ENCODE measurements at places on chromosomes 11 and 22.
A peak's percentile ranks its signal among the peaks of the same experiment; 100 is the strongest.

GRCh38 chr11:60116996-60117790 lies 28.7 kb downstream of the MS4A2 start:
- DNase-seq: no peak

GRCh38 chr11:113204280-113204679 lies 110.1 kb upstream of the TTC12 start:
- no peak for DNase-seq

DNA sequence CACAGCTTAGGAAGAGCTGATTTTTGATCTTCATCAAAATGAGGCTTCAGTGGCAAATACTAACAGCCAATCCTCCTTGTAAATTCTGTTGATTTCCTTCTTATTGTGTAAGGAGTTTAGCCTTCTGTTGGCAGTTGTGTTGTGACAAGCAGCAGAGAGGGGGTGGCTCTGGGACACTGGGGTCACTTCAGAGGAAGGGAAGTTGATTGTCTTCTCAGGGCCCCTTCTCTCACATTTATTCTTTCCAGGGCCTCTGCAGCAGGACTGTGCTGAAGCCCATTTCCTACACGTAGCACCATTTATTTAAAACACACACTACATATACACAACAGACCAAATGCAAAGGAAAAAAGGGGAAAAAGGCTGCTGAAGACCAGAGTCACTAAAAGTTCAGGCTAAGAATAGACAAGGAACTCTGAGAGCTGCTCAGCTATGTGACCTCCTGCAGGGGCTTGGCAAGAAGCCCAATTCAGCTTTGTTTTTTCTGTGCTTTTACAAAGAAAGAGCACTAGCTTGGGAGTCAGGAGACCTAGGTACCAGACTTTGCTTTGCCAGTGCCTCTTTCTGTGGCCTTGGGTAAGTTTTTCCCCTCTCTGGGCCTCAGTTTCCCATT lies 28.3 kb upstream of the UPB1 start:
- DNase-seq: no peak

- DNase-seq: no peak
Measured at GRCh38 chr11:110311783-110312579, 15.6 kb upstream of the RDX start.

GRCh38 chr11:115580927-115581680 lies 76.9 kb upstream of the CADM1 start:
- DNase-seq: no peak

- DNase-seq: no peak
Measured at GRCh38 chr11:119108857-119109221, 1.7 kb downstream of the C2CD2L start.

DNA sequence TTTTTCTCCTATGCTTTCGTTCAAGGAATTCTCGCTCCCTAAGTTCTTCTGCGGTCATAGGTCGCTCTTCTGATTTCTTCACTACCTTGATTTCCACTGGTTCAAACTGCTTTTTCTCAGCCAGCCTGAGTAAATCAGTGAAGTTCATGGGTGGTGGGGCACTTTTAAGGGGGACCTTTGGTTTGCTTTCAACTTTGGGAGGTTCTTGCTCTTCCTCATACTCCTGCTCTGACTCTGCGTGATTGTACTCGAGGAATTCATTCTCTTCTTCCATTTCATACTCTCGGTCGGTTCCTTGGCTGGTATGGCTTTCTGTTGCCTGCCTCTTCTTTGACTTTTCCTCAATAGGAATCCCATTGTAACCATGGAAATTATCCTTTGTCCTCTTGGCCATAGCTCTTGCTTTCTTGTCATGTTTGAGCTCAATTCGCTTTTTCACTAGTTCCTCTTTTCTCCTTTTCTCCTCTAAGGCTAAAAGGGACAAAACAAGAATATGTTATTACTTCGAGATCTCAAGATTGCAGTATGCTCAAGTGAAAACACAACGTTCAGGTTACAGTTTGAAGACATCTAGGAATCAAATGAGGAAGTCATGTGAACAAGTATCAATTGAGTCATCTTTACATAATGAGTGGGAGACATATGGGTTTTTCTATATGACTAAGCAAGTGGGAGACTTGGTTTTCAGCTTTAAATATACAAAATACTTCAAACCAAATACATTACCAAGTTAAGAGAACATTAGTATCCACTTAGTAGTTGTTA lies 16.2 kb downstream of the MISFA start:
- no peak for DNase-seq

DNA sequence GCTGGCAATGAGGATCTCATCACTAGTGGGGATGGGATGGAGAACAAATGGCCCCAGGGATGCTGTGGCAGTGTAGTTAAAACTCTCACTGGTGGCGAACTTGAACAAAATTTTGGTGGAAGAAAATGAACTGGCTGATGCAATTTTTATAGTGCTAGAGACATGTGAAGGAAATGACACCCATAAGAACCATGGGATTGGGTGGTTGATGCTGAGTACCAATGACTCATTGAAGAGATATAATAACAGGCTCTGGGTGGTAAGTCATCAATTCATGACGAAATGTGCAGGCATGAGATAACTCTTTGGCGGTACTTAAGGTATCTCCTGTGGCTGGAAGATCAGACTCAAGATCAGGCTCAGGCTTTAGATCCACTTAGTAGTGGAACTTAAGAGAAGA lies 172.9 kb upstream of the DDI1 start:
- no peak for DNase-seq

DNA sequence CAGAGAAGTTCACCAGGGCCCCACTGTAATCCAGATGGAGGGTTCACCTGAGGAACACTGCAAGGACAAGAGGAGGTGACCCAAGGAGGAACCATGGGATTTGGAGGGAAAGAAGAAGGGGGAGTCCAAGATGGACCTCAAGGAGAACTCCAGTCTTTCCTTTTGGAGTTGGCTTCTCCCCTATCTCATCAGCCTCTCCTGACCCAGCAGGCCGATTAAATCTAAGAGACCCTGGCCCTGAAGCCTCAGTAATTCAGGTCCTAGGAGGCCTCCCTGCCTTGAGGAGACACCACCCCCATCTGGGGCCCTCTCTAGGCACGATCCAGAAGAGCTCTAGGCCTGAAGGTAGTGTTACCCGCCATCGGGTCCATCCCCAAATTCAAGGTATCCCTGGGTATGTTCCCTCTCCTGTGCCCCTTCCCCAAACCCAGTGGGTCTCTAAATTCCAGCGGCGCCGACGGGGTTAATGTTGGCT lies 15.1 kb upstream of the DGKZ start:
- DNase-seq: no peak

GRCh38 chr11:95241681-95242081 lies 10.7 kb upstream of the SESN3 start:
- no peak for DNase-seq

GRCh38 chr11:93407777-93408401 lies 77.3 kb downstream of the DEUP1 start:
- DNase-seq: no peak

GRCh38 chr11:115996808-115997188 lies 492.6 kb upstream of the CADM1 start:
- no peak for DNase-seq

DNA sequence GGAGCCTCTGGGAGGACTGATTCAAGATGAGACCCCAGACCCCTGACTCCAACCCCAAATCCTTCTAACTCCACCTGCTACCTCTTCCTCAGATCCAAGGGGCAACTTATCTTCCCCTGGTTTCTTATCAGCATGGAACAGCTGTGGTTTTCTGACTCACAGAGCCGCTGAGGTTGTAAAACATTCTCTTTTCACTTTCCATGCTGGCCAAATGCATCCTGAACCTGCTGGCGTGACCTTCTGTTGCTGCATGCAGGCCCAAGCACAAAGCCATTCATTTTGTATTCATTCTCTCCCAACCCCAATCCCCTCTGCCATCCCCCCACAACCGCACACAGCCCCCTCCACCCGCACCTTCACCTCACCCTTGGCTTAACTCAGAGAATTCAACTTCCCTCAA lies 70.3 kb downstream of the SEZ6L start:
- no peak for DNase-seq

- DNase-seq: no peak
Measured at GRCh38 chr22:44885806-44886360, 123.9 kb downstream of the PHF21B start.

DNA sequence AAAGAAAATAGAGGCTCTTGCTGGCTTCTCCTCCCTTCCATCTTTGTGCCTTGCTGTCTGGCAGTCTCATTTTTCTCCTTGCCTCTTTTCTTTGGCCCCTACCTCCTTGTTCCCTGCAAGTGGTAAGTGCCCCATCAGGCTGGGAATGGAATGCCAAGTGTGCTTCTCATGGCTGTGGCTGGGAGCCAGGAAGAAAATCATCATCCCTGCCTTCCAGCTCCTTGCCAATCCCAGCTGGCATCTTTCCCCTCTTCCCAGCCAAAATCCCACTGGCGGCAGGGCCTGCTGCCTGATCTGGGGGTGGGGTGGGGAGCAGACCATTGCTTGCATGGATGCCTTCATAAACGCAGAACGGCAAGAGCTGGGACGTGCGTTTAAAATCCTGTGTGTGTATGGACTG lies 27.0 kb upstream of the SLC25A18 start:
- DNase-seq: no peak

DNA sequence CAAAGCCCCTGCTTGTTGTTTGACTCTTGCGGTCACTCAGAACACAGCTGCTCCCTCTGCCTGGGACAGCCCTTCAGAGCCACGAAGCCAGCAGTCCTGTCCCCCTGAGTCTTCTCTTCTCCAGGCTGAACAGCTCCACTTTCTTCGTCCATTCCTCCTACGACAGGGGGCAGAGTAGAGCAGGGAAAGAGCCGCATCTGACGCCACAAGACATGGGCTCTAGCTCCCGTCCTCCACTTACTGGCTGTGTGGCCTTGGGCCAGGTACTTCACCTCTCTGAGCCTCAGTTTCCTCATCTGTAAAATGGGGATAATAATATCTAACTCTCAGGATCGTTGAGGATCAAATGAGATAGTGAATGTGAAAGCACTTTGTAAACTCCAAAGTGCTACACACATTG lies 29.9 kb downstream of the CHRDL2 start:
- DNase-seq: no peak

DNA sequence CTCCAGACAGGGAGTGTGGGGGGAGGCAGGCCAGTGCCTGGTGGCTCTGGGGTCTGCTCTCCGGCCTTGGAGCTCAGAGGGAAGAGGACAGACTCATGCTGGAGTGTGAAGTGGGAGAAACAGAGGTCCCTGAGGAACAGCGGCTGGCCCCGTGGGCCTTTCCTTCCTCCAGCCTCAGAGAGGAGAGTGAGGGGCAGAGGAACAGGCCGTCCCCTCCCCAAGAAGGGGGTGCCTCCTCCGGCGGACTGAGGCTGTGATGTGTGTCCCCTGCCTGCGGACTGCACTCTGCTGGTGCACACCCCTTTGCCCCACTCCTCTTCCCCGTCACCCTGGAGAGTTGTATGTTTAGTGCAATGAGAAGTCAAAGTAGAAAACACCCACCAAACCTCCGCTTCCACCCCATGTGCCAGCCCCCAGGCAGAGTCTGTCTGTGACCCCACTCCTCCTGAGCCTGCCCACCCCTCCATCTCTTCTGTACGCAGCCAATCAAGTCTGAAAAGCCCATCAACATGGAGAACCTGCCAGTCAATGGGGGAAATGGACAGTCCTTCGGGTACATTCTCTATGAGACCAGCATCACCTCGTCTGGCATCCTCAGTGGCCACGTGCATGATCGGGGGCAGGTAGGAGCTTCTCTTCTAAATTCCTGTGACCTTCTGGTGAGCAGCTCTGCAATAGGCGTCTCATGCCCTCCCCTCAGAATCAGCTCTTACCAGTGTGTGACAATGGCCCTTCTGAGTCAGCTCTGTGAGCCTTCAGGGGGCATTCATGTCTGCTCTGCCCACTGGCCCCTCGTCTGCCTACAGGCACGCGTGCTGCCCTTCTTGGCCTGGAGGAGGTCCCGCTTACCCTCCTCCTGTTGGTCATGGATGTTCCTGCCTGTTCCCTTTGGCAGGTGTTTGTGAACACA lies 39.0 kb downstream of the GLB1L2 start:
- DNase-seq: no peak

GRCh38 chr11:7057641-7058040 lies 31.2 kb upstream of the RBMXL2 start:
- no peak for DNase-seq

GRCh38 chr11:19800714-19801519 lies 88.3 kb downstream of the NAV2 start:
- DNase-seq: no peak

DNA sequence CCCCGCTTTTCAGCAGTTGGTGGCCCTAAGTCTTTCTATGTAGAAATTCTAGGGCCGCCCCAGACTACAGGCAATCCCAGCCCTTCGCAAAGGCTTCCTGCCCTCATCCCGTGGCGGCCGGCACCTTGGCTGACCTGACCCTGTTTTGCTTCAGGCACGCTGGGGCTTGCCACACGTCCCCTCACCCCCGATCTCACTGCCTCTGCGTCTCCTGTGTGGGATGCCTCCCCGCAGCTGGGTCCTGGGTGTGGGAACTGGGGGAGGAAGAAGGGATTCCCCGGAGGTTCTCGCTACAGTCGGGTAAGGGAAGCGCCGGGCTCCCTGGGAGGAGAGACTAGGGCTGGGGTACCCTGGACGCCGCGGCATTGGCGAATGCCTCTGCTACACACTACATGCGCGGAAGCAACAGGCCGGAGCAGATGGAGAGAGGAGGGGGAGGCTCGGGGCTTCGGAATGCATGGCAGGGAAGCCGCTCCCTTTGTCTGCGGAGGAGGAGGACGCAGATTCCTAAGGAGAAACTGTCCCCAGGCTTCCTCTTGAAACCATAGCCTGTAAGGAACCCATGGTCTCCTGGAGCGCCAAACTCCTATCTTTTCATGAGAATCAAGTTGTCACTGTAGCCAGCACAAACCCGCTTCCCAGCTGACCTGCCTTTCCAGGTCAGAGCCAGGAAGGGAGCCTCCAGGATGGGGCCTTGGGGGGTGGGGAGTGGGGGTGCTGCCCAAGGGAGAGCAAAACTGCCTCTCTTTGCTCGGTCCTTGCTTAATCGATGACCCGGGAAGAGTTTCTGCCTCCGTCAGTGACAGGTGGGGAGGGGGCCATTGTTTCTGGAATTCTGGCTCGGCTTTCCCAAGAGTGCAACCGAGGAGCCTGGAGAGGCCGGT lies 1.4 kb downstream of the DTX4 start:
- no peak for DNase-seq

DNA sequence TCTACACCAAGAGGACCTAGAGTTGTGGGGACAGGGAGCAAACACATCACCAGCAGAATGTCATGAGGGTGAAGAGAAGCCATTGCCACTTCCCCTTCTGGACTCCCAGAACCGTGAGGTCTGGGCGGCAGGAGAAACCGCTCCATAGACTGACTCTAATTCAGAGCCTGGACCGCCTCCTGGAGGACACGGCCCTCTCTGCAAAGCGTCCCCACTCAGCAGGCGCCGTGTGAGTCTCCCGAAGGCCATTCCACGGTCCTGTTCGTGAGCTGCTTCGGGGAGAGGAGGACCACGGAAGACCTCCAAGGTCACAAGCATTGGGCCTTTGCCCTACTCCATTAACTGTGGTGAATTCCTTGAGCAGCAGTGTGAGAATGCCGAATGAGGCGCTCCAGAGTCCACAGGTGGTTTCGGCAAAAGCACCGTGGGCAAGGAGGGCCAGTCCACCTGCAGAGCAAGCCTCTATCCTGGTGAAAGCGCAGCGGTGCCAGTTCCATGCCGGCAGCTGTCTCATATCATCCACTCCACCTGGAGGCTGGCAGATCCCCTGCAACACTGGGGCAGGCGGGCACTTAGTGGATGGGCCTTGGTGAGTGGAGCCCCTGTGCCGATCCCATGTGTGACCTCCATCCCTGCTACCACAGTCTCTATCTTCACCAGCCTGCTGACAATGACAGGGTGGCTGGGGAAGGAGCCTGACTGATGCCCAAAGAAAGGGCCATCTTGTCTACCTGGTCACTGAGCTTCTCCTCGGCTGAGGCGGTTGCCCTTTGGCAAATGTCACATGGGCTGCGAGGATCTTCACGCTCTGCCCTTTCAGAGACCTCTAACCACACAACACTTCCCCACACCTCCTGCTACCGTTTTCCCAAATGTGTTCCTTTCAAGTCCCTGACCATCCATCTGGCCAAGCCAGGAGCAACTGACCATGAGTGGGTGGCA lies 7.5 kb downstream of the C11orf21 start:
- DNase-seq: peak; percentile 39

All from activated CD8-positive, alpha-beta memory T cell treated with anti-CD3 and anti-CD28 coated beads, Interleukin-2, amount 10 ng/mL, durations not matched to agents 7 days and 5 days (primary cell).